ENCODE measurements at places on chromosomes 4 and X.

DNA sequence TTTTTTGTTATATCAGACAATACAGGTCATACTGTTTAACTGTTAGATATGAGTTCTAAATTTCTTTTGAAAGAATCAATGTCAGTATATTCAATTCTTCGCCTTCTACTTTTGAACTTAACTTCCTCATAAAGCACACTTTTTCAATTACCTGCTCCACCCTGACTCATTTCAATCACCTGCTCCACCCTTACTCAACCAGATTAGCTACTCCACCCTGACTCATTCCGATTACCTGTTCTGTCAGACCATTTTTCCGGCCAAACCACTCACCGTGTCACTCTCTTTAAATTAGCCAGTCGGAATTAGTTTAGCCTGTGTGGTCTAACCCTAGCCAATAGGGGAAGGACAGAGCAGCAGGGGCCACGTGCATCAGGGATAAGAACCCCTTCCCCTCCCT is 751.8 kb upstream of the POU3F4 start:
- no peak for DNase-seq

DNA sequence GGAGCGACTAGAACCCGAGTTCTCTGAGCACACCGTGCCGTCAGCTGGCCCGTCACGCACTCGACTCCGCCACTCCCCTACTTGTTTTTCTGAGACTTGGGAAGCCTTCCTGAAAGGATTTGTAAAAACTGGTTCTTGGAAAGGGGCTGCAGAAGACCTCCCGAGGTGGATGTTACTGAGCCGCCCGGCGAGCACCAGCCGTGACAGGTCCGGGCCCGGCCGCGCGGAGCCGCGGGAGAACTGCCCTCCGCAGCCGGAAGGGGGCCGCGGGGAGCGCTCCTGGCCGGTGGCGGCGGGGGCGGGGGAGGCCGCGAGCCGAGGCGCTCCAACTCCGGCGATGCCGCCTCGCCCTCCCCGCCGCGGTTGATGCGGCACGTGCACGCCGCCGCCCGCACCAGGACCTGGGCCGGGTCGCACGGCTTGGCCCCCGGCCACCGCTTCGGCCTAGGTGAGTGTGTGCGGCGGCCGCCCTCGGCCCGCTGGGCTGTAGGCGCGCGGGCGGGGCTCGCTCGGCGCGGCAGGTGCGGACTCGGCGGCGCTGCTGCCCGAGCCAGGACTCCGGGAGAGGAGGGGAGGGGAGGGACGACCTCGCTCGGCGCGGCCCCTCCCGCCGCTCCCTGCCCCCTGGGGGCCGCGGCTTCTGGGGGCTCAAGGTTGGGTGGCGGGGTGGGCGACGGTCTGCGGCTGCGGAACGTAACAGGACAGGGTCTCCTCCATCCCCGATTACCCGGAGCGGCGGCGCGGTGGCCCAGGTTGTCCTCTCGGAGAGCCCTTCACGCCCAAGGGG is 1.7 kb downstream of the SPRY1 start:
- peak; percentile 76 for DNase-seq

GRCh38 chrX:154490021-154490413 is 412 bp downstream of the SLC10A3 start:
- no peak for DNase-seq

- DNase-seq: no peak
These were observed 676.3 kb upstream of the BOD1L1 start for GRCh38 chr4:14303856-14304255.

- DNase-seq: no peak
These were observed 2.4 kb upstream of the EGF start for GRCh38 chr4:109910256-109910655.

GRCh38 chrX:39067866-39068265 is 266.6 kb downstream of the MID1IP1 start:
- DNase-seq: no peak

GRCh38 chr4:40940317-40940741 is 190.6 kb downstream of the NSUN7 start:
- no peak for DNase-seq

GRCh38 chrX:112470551-112470950 is 209.2 kb downstream of the LHFPL1 start:
- no peak for DNase-seq

GRCh38 chr4:89492581-89493071 is 185.0 kb upstream of the GPRIN3 start:
- DNase-seq: no peak

GRCh38 chr4:26035921-26036320 is 121.9 kb downstream of the SMIM20 start:
- DNase-seq: no peak

GRCh38 chr4:6325788-6326290 is 56.2 kb downstream of the WFS1 start:
- no peak for DNase-seq

DNA sequence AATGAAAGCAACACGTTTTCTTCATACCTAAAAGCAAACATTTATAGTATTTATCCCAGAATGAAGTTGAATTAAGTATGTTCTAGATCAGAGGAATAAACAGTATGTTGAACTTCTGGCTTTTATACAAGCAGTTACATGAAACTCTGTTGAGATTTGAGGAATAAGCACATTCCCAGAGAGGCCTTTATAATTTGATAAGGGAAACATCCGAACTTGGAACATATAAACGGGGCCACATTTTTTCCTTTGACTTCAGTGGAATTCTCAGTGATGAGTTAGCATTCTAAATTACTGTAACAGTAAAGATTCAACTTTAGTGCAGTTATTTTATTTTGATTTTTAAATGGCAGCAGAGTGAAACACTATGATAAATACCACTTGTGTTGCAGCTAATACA is 119.5 kb downstream of the GLRA3 start:
- no peak for DNase-seq

DNA sequence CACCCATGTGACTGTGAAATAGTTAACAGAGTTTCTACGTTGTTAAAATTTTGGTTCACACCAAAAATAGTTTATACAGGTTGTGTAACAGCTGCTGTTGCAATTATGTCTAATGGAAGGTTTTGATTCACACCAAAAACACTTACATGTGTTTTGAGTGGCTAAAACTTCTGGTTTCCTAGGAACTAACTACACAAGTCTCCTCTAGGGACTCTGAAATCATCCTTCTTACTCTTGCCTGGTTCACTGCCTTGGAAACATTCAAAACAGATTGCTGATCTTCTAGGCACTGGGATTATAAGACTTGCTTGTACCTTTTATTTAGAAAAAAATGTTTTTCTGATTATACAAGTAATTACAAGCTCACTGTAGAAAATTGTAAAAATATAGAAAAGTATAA is 14.9 kb upstream of the MORC4 start:
- DNase-seq: no peak

GRCh38 chrX:53481093-53481492 is 46.9 kb upstream of the HSD17B10 start:
- DNase-seq: no peak

DNA sequence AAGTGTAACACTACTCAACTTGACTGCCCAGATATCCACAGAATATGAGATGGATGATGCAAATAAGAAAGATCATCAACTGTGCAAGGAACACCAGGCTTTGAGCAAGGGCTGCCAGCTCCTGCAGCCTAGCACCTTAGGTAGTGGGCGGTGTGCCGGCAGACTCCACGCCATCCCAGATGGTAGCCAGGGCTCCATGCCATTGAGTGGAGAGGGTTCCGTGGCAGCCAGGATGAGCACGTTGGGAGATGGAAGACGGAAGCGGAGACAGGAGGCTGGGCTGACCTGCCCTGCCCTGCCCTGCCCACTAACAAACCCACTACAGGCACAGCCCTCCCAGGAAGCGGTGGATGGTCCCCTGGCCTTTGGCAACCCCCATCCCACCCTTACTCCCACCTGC is 51.9 kb downstream of the TMPRSS11F start:
- DNase-seq: no peak

GRCh38 chr4:98516042-98516440 is 142.4 kb downstream of the TSPAN5 start:
- no peak for DNase-seq

DNA sequence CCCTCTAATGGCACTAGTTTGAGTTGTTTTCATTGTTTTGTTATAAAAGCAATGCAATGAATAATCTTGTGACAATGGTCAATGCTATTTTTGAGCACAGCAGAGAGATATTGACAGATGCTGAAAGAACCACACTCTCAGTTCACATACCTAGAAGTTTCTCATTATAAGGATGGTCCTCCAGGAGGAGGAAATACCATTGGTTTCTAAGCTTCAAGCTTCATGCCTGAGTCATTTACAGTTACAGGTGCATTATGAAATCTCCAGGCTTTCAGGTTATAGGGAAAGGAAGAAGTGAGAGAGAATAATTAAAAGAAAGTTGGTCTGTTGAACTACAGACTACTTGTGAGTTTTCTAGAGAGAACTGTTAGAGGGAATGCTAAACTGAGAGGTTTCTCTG is 75.3 kb downstream of the PWWP3B start:
- DNase-seq: no peak

GRCh38 chrX:13750812-13751211 is 16.3 kb downstream of the OFD1 start:
- DNase-seq: no peak

DNA sequence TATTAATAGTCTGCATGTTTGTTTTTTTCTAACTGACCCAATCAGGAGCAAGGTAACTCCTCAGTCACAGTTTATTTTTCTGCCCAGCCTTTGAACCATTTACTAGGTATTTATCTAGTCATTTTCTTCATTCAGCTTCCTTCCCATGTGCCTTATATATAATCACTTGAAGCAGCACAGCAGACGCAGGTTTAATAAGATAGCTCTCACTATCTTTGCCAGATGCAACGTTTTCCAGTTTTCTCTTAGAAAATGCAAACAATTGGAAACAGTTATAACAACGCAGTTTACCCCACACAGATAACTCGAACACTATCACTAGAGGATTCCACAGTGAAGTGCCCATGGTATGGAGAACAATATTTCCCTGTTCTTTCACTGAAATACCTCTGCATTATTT is 56.4 kb upstream of the NFKB1 start:
- DNase-seq: no peak
